ENCODE measurements at places on chromosomes 2 and 18.

DNA sequence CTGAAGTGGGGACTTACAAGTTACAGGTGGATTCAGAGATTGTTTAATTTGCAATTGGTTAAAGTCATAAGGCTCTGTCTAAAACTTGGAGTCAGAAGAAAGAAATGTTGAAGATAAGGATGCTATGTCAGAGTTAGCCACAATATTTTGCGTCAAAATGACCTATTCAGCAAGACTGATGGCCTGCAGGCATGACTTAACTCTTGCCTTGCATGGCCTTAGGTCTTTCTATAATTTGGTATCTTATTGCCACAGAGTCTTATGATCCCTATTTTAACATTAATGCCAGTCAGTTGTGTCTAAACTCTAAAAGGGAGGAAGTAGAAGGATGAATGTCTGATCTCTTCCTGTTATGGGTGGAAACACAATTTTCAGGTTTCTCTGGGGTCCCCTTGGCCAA is 5.2 kb upstream of the COMMD1 start:
- no peak for DNase-seq

GRCh38 chr2:222862106-222862908 is 1.5 kb downstream of the ACSL3 start:
- DNase-seq = no peak

DNA sequence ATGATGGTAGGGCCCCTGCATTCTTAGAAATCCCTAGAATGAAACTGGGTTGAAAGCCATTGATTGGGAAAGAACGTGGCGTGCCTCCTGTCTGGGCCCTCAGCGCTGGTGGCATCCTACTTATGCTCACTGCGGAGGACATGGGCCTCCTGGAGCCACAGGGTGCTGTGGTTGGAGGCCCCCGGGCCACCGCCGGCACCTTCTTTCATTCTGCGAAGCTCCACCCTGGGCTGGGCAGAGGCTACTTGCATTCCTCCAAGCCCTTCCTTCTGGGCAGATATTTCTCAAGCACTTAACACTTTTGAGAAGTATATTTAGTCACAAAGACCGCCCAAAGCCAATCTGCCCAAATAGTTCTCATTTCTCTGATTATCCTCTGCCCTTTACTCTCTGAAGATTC is 311.9 kb downstream of the MYCN start:
- no peak for DNase-seq

DNA sequence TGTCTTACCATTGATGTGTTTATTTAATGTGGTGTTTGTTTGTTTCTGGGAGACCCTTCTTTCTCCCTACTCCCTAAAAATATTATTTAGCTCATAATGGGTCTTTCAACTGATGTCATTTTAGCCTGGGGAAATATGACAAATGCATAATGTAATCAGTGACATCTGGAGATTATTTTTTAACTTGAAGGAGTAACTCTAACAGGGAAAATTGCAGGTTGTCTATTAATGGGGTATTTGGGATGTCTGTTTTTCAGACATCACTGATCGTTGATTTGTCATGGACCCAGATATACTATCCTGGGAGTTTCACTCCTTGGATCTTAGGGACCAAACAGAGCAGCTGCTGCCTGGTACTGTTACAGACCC is 230.4 kb downstream of the LOXHD1 start:
- no peak for DNase-seq

DNA sequence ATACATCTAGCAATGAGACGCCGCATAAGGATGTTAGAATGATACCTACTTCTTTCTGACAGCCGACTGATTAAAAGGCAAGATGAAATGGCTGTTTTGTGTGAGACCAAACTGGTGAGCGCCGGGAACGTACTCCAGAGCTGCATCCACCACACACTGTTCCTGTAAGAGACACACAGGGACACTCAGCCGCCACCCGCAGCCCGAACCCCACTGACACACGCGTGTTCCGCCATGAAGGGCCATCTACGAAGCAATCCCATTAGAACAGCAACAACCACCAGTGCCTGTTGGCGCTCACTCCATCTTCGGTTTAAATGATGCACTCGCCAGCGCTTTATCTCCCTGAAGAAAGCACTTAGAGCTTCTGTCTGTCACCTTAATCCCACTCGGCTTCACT is 162.3 kb downstream of the LAMA1 start:
- DNase-seq = no peak

- DNase-seq = no peak
Measured at GRCh38 chr18:55239740-55240139, 280.5 kb upstream of the CCDC68 start.

- no peak for DNase-seq
Measured at GRCh38 chr2:30722936-30723725, 84.1 kb downstream of the CAPN13 start.

DNA sequence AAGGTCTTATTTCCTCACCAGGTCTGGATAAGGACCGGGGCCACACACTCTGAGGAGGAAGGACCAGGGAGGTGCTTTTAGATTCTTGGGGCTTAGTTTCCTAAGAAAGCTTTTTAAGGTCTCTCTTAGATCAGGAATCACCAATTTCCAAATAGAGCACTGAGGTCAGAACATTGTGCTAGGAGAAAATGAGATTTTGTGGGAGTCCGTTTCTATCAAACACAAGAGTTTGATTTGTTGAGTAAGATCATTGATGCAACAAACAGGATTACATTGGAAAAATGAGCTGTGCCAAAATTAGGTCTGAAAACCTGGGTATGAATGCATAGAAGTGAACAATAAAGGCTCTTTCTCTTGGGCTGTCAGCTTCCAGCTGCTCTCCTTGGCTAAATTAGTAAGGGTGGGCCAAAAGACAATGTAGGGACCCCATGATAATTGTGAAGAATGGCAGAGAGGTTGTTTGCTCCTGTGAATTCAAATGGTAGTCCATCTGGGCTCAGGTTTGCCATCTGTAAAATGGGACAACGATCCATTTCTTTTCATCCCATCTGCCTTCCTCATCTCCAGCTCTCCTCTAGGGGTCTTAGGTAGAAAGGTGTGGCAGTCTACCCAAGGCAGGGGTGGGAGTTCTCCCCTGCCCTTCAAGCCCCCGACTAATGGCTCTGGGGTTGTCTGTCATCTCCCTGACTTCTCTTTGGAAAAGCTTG is 20.0 kb downstream of the IGFBP2 start:
- DNase-seq = no peak

- no peak for DNase-seq
Measured at GRCh38 chr18:61710082-61710620, 182.7 kb downstream of the RNF152 start.

DNA sequence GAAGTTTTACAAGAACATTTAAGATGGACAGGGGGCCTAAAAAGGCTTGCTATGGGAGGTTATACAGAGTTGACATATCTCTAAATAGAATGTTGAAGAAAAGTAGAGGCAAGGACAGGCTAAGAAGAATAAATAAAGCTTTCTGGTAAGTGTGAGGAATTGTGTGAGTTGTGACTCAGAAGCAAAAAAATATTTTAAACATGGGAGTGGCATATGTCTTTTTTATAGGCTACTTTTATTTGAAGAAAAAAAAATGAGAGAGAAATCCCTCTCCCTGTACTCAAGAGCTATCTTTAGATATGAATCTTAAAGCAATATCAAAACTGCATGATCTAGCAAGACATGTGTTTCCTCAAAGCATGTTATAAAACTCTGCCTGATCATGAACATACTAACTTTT is 41.1 kb downstream of the RAB3GAP1 start:
- no peak for DNase-seq

- DNase-seq = no peak
Measured at GRCh38 chr2:46488389-46488788, 9.0 kb downstream of the TMEM247 start.

GRCh38 chr2:99607861-99608491 is 118.2 kb upstream of the REV1 start:
- no peak for DNase-seq

DNA sequence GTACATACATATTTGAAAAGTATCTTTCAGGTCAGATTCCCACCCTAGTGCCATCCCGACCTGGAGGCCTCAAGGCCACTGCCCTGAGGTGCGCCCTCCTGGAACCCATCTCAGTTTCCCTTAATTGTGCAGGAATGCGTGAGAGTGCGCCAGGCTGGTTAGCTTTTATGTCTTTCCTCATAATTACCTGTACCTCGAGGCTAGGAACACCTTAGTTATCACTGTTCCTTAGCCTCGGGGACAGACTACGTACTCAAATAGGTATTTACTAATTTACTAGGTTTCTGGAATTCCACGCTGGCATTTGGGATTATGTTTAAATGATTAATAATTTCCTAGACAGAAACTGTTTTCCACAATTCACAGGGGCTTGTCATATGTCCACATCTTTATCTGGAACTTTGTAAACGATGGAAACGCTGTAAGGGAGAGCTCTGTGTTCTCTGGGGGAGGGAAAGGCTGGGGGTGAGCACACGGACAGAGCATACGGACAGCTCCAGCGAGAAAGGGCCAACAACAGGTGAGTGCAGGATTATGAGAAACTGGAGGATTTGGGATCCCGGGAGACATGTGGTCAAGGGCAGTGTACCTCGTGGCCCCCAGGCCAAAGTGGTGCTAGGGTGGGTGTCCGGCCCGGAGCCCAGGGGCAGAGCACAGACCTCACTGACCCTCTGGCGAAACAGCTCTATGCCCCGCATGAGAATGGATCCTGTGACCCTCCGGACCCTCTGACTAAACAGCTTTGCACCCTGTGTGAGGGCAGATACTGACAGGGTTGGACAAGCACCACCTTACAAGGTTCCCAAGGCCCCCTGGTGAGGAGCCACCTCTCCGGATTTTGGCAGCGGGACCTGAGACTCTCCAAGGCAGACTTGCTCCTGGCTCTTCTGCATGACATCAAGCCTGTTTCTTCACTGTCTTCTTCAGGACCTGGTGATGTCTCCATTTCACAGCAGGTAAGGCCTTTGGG is 102.0 kb upstream of the PXDN start:
- no peak for DNase-seq

DNA sequence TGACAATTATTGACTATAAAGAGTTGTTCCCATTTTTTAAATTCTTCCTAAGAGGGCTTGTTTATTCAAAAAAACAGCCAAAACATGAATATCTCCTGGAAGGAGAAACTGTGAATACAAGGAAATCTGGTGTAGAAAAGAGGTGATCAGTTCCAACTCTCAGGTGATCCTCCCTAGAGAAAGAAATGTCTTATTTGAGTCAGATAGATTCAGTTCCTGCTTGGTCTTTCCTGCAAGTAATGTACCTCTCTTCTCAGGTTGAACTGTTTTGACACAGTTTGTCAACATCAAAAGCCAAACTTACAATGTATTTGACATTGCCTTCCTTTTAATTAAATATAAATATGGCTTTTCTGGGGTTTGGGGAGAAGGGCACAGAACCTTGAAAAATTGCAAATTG is 567.4 kb downstream of the ARHGAP15 start:
- DNase-seq = no peak

DNA sequence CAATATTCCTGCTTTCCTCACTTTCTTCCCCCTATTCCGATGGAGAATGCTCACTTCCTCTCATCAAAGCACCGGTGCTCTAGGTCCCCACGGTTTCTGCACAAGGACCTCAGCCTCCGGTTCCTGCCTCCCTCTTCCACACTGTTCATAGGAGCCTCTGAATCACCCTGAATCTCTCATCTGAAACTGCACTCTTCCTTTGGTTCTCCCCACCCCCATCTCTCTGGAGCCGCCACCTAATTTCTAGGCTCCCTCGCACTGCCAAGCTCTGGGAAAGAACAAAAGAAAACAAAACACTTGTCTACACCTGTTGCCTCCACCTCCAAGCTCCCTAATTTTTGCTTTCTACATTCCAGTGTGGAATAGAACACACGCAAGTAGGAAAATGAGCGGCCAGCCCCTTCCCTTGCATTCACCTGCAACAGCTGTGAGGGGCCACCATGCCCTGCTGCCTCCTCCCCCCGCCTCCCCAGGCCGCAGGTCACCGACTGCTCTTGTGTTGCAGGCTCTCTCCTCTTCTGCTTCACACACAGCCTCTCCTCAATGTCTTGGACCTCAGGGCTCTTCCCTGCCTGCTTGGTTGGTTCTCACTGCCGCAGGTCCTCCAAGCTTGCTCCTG is 9.6 kb downstream of the FBXO15 start:
- DNase-seq = no peak

DNA sequence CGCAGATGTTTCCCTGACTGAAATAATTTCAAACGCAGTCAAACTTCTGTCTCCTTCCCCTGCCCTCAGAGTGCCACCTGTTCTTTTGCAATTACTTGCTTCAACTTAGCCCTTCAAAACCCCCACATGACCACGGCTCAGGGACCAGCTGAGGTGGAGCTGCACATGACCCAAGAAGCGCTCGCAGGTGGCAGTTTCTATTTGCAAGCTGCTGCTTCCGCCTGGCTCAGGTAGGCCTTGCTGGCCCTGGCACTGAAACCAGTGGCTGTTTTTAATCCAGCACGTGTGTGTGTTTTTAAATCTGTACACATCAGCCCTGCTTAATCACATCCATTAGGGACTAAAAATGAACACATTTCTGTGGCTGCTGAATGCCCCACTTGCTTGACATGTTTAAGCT is 95.3 kb downstream of the CCDC93 start:
- no peak for DNase-seq

DNA sequence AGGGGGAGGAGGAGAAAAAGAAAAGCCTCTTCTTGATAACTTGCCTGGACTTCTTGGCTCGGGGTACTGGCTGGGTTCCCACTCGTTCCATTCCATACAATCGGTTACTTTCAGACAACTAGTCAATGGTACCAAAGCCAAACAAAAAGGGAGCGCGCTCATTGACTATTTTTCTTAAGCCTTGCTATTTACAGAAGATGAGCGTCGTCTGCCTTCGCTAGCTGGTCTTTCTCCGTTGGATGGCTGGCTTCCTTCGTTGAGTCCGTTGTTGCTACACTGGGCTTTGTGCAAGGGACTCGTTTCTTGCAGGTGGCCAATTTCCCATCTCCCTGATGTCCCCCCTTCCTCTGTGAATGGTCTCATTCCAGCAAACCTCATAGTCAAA is 260.4 kb downstream of the ZNF516 start:
- no peak for DNase-seq

GRCh38 chr18:26435415-26436095 is 112.8 kb downstream of the KCTD1 start:
- no peak for DNase-seq

DNA sequence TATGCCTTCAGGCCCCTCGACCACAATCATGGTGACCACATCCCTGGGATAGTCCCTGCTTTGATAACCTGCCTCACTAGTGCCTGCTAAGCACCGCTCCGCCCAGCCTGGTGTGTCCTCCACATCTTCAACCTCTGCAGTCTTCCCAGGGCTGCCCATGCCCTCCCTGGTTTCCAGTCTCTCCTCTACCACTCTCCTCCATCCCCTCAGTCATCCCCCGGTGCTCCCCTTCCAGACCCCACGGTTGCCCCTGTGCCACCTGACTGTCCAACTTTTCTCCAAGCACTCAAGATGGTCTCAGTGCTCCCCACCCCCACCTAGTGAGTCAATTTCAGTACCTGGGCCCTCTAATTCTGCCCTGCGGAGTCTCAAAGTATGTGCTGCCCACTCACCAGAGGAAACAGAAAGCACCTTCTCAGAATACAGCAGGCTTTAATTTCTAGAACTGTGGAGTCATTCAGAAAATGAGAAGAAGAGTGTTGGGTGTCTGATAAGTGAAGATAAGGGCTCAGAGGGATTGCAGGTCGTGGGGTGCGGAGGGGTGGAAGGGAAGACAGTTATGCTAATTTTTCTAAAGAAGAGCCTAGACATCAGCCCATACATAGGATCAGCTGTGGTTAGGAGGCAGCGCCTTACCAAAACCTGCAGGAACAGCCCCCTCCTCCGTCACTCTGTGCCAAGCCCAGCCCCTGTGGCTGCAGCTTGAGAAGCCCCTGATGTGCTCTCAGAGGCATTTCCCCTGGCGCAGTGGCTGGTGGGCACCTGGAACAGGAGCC is 53.6 kb upstream of the CAB39 start:
- peak; percentile 61 for DNase-seq

GRCh38 chr18:78733762-78734613 is 245.6 kb upstream of the SALL3 start:
- DNase-seq = no peak

Data from natural killer cell (primary cell).